ENCODE measurements at places on chromosomes 16 and 17.

DNA sequence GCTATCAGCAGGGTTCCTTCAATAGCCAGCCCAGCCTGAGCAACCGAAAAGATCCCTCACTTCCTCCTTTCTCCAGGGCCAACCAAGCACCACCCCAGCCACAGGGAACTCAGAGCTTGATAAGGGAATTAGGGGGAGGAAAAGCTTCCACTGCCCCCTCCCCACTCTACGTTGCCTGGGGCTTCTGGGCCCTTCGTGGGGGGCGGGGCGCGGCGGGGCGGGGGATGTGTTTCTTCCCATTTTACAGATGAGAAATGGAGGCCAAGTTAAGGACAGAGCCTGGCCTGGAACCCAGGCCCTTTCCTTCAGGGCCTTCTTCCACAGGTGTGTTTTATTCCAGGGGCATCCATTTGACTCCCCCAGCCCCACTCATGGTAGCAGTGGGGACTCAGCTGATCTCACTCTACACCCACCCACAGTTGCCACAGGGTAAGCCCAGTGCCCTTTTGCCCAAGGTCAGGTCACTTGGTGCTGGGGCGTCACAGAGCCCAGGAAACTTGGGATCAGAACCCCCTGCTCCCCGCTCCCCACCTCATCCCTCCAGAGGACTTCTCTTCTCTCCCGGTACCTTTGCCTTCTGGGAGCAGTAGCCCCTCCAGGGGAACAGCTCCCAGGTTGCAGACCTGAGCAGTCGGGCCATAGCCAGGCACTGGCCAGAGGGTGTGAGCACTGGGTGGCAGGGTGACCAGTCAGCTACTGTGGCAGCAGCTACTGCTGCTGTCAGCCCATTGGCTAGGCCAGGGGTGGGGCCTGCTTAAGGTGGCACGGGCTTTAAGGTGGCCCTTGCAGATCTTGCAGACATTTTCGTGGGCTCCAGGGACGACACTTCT, at the start of gene LDHD:
Gene LDHD, minus strand, starts transcription at position 700 of the 830 bp plus-strand sequence. Its CDS starts 60 bp downstream, at position 640.
- peak; percentile 55 for DNase-seq

- DNase-seq, result peak; percentile 99
Observed at GRCh38 chr16:352547-353403, at the start of gene AXIN1. Gene AXIN1, minus strand, starts transcription at chr16:352723. Its CDS starts 5,698 bp downstream, at chr16:347025.

DNA sequence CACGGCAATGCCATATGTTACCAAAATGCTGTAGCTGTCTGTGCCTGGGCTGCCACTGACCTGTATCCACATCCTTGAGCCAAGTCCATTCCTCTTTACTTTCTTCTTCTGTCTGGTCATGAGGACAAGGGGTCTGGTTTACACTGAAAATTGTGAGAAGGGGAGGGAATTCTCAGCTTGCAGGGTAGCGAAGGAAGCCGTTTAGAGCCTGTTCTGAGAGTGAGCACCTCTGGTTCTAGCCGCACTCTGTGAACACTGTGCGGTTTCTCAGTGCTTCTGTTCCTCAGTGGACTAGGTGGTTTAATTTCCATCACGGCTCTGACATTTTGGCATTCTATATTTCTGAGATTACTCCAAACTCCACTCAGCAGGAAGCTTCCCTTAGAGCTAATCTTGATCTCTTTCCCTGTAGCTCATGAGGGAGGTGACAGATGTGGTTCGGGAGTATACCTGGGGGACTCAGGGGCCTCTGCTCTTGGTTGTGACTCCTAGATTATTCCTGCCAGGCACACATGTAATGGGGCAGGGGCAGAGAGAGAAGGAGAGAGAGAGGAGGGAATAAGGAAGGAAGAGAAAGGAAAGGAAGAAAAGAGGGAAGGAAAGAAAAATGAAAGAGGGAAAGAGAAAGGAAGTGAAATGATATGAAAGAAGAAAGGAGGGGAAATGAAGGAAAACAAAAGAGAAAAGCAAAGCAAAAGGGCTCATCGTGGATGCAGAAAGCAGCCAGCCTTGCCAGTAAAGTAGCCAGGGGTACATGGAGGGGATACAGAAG, 14.2 kb upstream of the TBX21 start:
- no peak for DNase-seq

DNA sequence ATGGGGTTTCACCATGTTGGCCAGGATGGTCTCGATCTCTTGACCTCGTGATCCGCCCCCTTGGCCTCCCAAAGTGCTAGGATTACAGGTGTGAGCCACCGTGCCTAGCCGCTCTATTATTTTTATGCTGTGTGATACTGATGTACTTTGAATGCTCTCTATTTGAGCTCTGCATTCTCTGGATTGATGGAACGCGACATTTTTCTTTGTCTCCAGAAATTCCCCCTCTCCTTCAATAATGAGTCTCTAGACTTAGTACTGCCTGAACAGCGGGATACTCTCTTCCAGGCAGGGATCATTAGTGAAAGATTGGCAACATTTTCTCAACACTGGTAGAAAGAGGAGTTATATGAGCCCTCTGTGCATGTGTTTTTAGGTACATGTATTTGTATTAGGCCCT, 93.3 kb upstream of the CLEC3A start:
- no peak for DNase-seq

- no peak for DNase-seq
Observed at GRCh38 chr17:76130473-76130872, 10.6 kb downstream of the FOXJ1 start.

- DNase-seq, result no peak
Observed at GRCh38 chr17:39973496-39973895, 7.1 kb upstream of the PSMD3 start.

DNA sequence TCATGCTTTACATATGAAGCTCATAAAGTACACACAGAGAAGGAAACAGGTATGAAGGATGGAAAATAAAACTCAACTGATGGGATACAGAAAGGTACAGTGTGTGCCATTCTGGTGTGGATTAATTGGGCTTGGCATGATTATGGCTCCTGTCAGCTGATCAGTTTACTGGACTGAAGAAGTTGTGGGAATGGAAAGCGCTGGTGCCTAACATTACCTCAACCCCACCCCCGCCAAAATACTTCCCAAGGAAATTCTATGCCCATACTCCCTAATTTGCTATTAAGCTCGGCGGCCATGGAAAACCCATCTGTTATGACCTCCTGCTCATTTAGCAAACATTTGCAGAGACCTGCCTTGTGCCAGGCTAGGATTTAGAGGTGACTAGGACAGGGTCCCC, 16.6 kb upstream of the PMFBP1 start:
- no peak for DNase-seq

GRCh38 chr16:15925631-15926030, 23.8 kb upstream of the ABCC1 start:
- DNase-seq, result no peak

DNA sequence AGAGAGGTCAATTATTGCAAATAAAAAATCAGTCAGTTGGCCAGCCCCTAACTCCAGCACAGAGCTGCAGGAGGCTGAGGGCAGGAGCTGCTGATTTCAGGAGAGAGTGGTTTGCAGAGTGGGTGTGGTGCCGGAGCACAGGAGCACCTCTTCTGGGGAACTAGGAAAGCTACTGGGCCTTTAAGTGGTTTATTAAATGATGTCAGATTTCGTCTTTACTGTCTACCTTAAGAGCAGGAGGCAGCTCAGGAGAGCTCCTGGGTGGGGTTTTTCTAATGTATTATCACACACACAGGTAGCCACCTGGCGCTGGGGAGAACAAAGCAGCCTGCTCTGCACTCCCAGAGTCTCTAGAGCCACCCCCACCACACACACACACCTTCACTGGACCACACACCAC, 11.5 kb upstream of the HAS3 start:
- no peak for DNase-seq

DNA sequence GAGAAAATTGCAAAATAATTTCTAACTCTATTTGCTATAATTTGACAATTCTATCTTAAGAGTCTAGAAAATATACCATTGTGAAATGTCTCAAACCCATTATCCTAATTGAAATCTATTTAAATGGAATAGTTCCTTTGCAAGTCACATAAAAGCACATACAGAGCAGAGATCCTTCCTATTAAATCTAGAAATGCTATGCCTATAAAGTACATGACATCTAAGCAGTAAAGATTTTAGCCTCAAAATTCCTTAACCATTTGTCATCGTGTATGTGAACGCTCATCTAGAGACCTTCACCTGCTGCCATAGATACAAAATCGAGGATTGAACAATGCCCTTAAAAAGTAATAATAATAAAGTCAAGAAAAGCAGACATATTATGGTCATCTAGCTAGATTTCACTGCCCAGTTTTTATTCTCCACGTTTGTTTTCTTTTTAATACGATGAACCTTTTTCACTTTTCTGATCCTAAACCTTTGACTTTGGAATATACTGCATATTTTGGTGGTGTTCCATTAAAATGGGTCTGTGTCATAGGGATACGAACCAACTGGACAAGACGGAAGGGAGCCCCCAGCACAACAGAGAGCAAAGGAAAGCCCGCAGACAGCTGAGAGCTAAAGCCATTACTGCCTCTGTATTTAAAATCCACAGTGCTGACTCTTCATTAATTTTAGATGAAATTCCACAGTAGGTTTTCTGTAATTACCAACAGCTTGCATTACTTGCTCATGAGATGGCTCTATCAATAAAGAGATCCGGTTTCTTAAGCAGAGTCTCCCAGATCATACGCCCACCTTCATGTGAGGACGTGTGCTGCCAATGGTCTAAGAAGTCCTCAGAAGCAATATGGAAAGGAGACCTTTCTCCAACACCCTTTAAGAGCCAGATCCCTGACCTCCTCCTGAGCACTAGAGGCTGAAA, 17.6 kb downstream of the TEX2 start:
- no peak for DNase-seq

- no peak for DNase-seq
Observed at GRCh38 chr17:55757659-55758058, 6.8 kb downstream of the PCTP start.

DNA sequence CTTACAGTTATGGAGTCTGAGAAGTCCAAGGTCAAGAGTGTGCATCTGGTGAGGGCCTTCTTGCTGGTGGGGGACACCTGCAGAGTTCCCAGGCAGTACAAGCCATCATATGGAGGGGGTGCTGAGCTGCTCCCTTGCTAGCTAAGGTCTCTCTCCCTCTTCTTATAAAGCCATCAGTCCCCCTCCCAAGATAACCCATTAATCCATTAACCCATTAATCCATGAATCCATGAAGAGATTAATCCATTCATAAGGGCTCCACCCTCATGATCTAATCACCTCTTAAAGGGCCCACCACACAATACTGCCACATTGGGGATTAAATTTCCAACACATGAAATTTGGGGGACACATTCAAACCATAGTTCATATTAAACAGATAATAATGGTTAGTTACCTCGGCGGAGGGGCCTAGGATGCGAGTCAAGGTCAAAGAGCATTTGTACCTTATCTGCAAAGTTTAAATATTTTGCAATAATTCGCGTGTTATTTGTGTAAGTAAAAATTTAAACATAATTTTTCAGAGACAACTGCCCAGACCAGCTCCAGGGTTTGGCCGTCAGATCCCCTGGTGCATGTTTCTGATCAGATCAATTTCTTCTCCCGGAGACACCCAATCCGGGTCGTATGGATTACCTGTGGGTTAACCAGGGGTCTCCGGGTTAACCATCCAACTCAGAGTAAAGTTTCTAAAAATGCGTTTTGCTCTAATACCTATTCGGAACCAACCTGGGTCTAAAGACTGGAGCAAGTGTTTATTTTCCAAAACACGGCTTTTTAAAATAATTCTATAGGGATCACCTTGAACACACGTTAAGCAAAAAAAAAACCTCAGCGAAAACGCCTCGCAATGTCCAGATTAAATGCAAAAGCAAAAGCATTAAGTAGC, 740 bp upstream of the POLR3E start:
- no peak for DNase-seq

GRCh38 chr17:31320791-31321190, 631 bp downstream of the EVI2A start:
- no peak for DNase-seq

GRCh38 chr17:7011942-7012254, 526 bp upstream of the RNASEK start:
- DNase-seq, result no peak

DNA sequence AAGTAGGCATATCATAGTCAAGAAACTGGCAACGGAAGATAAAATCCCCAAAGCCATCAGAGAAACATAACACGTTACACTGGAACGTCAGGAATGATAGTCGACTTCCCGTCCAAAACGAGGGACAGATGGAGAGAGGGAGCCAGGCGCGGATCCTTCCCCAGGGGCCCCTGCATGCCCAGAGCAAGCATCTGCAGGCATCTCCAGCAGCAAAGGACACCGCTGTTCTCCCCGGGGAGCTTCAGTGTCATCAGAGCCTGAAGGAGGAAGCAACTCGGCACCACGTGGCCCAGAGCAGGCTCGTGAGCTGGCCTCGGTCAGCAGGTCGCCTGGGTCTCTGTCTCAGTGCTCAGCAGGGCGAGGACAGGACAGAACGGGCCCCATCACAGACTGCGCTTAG, 50.1 kb downstream of the LMF1 start:
- no peak for DNase-seq

DNA sequence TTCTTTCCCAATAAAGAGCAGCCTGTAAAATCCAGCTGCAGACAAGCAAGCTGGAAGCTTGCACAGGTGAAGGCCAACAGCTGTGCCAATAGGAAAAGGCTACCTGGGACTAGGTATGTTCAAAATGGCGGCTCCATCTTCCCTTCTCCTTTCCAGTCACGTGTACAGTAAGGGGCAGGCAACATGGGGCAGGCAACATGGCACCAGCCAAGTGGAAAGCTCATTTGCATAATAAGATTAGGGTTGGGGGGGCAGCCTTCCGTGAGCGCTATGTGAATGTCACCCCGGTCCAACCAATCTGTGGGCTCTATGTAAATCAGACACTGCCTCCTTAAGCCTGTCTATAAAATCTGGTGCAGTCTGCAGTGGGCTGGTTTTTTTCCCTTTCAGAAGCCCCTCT, 31.3 kb downstream of the TVP23A start:
- no peak for DNase-seq

All from ascending aorta (tissue), 2 donors.